ENCODE measurements at places on chromosomes 1 and 21.

DNA sequence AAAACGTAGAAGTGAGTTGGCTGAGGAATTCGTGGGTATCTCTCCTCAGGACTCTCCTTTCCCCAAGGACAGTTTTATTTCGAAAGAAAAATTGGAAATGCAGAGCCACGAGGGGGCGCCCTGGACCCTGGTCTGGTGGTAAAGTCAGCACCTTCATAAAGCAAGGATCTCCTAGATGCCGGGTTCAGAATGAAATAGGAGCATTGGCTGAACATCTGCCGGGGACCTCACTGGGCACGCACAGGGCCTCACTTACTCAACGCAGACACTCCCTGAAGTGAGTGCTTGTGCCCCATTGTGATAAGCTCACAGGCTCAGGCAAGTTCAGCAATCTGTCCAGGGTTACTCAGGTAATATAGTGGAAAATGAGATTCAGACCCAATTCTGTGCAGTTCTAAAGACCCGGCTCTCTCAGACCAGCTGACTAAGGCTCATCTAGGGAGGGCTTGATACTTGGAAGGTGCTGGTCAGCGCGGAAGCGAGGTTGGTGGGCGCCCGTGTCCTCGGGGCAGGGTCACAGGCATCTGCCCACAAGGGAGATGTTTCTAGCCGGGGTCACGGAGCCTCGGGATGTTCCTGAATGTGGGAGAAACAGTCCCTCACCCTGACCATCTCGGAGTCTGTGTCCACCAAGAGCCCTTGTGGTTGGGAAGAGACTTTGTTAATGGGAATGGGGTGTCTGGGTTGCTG is 55.7 kb upstream of the ETV3 start:
- DNase-seq, result peak; percentile 41

DNA sequence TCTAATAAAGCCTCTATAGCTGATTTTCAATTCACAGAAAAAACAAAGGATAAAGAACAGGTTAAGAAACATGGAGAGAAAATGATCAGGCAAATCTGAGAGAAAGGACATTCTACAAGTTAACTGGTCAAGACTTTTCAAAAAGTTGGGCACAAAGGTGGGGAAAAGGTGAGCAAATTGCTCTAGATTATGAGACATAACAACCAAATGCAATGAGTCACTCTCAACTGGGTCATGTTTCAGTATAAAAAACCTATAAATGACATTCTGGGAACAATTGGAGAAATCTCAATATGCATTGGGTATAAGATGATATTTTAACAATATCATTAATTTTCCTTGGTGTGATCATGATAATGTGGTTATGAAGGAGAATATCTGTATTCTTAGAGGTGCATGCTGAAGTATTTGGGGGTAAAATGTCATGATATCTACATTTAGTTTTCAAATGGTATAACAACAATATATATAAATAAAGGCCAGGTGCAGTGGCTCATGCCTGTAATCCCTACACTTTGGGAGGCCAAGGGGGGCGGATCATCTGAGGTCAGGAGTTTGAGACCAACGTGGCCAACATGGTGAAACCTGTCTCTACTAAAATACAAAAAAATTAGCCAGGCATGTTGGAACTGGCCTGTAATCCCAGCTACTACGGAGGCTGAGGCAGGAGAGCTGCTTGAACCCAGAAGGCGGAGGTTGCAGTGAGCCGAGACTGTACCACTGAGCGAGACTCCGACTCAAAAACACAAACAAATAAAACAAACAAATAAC is 27.0 kb downstream of the ANKRD13C start:
- DNase-seq, result no peak

DNA sequence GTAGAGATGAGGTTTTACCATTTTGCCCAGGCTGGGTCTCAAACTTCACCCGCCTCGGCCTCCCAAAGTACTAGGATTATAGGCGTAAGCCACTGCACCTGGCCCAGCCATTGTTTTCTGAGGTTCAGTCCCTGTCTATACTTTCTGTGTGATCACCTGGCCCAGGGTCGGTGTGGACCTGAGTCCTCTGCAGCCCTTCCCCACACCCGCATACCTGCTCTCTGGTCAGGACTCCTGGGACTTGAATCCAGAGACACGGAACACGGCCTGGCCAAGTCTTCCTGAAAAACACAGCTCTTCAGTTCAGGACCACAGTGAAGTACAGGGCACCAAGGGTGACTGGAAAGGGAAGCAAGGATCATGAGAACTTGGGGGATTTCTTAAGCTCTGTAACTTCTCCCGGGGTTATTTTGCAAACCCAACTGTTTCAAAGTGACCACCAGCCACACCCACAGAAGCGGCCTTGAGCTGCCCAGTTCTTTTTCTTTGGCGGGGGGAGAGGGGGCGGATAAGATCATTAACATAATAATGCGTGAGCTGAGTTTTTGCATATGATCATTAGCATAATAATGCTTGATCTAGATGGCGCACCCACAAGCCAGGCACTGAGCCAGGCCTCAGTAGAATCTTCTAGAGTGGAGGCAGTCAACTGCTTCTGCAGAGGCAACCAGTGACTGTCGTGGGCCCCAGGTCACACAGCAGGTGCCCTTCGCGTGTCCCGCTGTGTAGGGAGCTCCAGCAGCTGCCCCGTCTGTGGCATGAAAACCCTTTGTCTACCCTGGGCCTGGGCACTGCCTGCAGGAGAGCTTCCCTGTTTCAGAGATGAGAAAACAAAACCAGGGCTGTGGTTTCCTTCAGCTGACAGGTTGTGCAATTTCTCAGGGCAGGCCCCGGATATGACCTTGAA is 1.7 kb upstream of the NADK start:
- no peak for DNase-seq

- peak; percentile 87 for DNase-seq
Measured at GRCh38 chr1:236064674-236065508, at the start of gene NID1. TSS of gene NID1 (minus strand) at chr1:236065090. CDS start at chr1:236065079, 11 bp downstream.

GRCh38 chr1:110475362-110476027 is 24.5 kb downstream of the PROK1 start:
- no peak for DNase-seq

DNA sequence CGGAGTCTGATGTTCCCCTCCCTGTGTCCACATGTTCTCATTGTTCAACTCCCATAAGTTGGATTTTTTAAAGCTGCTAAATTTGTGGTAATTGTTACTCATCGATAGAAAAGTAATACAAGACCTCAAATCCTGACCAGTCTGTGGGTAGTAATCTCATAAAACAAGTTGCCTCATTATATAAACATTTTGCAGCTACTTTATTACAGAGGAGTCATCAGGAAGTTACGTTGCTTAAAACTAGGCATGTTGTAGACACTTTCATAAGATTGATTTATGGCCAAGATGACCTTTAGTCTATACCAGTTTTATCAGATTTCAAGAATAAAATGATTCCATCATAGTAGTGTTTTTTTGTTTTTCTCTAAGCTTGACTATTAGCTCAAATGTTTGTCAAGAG is 208.8 kb downstream of the GIPC2 start:
- DNase-seq, result peak; percentile 88

GRCh38 chr1:6259491-6260362 is 1.2 kb downstream of the GPR153 start:
- DNase-seq, result peak; percentile 73

- no peak for DNase-seq
Measured at GRCh38 chr1:50593515-50593914, 170.3 kb upstream of the DMRTA2 start.

- no peak for DNase-seq
Measured at GRCh38 chr1:159985473-159985872, 31.4 kb upstream of the SLAMF9 start.

DNA sequence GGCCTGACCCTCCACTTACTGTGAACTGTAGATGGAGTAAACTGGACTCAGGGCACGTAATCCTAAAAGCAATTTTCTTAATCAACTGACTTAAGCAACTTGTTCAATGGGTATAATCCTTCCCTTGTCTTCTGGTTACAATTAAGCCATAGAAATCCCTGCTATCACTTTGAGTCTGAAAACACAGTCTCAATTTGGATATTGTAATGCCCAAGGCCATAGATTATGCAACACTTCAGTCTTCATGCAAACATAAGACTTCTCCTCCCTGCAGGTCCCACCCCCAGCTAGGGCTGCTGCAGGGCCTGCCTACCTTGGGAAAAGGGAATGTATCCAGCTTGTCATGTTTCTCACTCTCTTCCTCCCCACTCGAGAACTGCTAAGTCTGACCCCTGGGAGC is 6.2 kb upstream of the SLC5A9 start:
- DNase-seq, result no peak

- no peak for DNase-seq
Measured at GRCh38 chr1:4483021-4483625, 171.3 kb upstream of the AJAP1 start.

- DNase-seq, result no peak
Measured at GRCh38 chr1:227740401-227740960, 5.2 kb downstream of the SNAP47 start.

- DNase-seq, result peak; percentile 90
Measured at GRCh38 chr1:60394436-60394835, 320.9 kb upstream of the C1orf87 start.

DNA sequence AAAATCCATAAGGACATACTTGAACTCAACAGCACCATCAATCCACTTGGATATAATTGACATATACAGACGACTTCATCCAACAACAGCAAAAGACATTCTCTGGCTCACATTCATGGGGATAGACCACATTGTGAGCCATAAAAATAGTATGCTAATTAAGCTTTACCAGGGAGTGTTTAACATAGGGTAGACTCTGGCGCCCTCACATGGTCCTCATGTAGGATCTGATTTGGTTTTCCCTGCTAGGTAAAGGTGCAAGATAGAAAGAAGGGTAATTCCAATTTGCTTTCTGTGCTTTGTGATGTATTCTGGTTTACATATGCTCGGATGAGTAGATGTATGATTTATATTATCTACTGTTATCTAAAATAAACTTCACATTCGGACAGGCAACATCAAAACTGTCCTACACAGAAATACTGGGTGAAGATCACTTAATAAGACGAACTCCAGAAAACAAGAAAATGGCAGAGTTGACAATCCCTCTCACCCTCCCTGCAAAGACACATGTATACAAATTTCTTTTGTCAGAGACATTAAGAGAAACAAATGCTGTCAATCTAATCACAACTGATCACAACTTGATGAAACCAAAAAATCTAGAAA is 27.7 kb downstream of the CR1L start:
- DNase-seq, result peak; percentile 76

DNA sequence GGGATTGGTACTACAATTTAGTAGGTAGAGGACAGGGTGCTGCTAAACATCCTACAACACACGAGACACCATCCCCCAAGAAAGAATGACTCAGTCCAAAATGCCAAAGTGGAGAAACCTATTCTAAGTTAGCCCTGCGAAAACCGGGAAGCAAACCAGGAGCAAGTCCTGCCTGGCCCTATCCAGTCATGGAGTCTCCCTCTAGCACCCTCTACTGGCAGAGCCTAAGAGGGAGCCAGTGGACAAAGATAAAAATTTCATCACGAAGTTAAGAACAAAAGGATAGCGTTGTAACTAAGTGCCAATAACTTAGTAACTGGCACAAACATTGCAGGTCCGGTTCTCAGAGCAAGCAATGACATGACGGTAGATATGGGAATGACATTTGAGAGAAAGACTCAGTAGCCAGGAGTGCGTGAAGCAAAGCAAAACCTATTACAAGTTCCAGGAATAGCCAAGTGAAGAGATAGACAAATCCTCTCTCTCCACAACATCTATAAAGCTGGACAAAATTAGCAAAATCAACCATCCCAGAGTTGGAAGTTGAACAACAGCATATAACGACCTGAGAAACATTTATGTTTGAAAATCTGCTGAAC is 383.5 kb downstream of the OMA1 start:
- DNase-seq, result peak; percentile 70

DNA sequence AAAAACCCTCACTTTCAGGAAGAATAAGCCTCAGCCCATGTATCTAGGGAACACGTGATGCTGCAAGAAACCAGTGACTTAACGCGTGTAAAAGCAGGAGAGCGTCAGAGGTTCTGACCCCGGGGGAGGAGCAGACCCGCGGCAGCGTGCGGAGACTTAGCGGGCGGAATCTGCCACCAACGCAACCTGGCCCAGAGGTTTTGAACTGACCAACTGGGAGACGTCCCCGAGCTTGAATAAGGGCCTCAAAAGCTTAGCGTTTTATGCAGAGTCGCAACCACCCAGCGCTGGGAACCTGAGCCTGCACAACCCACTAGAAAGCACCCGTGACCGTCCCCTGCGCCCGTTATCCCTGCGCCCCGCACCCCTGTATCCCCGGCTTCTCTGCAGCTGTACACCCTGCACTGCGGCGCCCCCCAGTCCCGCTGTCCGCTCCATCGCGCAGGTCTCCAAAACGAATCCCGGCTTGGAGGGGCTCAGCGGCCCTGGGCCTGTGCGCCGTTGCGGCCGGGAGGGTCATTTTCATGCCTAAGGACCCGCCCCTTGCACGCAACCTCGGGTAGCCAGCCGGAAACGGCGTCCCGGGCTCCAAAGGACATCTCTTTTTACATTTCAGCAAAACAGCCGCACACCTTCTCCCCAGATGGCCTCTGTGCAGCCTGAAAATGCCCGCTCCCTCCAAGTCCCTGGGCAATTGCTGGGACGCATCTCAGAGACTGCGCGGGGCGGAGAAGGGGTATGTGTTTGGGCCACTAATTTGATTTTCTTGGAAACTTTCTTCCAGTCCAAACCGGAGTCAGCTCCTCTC is 29.4 kb upstream of the TRIM17 start:
- DNase-seq, result peak; percentile 28

DNA sequence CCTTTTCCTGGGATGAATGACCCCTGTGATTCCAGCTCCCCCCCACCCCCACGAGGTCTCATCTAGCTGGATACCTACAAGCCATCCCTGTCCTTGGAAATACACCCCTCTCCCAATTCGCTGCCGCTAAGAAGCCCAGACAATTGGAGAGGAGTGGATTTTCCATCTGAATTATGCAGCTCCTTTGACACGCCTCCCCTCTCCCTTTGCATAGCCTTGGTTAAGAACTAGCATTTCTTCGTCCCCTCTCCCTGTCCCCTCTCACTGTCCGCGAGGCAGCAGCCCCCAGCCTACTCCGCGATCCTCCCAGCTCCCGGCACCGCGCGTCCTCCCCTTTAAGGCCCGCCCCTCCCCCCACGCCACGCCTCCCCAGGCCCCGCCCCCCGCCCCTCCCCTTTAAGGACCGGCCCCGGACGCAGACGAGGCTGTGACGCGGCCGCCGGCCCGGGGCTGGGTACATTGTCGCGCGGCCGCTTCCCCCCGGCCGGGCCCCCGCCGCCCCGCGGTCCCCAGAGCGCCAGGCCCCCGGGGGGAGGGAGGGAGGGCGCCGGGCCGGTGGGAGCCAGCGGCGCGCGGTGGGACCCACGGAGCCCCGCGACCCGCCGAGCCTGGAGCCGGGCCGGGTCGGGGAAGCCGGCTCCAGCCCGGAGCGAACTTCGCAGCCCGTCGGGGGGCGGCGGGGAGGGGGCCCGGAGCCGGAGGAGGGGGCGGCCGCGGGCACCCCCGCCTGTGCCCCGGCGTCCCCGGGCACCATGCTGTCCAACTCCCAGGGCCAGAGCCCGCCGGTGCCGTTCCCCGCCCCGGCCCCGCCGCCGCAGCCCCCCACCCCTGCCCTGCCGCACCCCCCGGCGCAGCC is at the start of gene MAPKAPK2:
TSS of gene MAPKAPK2 (plus strand) at position 428 of the 856 bp plus-strand sequence. CDS start at position 753, 325 bp downstream.
- peak; percentile 72 for DNase-seq

GRCh38 chr1:153626904-153627714 is at the start of gene S100A13:
TSS of gene S100A13 (minus strand) at chr1:153627505. CDS start at chr1:153626472, 1,033 bp downstream.
- DNase-seq, result peak; percentile 96

GRCh38 chr1:15501208-15502032 is 22.6 kb downstream of the CASP9 start:
- DNase-seq, result peak; percentile 27

GRCh38 chr1:116494745-116495144 is 76.1 kb downstream of the CD58 start:
- no peak for DNase-seq
